ENCODE measurements at places on chromosomes 1 and 21.

DNA sequence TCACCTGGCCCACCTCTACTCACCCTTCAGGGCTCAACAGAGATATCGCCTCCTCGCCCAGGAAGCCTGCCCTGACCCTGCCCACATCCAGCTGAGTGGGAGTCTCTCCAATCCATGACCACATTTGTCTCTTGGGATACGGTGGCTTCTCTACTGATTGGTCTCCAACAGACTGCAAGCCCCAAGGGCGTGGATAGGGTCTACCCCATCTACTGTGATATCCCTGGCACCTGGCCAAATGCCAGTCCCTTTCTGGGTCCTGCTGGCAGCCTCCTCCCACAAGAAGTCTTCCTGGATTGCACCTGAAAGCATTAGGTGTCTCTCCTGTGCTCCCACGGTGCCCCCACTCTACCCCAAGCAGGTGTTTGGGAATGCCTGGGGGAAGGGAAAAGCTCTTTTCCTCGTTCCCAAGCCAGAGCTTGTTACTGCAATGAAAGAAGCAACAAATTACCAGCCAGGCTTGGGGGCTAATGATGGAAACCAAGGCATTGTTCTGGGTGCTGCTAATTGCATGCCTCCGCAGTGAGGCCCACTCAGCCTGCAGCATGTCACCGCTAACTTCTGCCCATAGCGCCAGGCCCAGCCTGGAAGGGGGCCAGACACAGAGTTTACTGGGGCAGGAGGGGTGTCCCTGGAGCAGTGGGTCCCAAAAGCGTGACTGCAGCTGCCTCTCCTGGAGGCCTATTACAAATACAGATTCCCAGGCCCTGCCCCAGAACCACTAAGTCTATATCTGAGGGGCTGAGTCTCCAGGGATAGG is 90.7 kb upstream of the IFFO2 start:
- DNase-seq, result no peak

DNA sequence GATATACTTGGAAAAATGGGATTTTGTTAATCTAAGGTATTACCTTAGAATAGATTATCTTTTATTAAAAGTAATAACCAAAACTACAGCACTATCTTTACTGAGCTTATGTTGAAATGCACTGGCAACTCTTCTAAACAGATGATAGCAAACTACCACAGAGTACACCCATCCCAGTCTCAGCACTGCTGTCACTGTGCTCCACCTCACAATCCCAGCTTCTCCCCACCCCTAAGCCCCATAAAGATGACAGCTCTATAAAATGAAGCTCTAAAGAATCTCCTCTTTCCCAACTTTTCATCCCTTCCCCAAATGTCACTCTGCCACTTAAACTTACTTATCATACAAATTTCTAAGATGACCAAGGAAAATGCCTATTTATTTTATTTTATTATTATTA is 6.4 kb downstream of the DSTYK start:
- peak; percentile 32 for DNase-seq

GRCh38 chr1:154326546-154327465 is 1.5 kb downstream of the ATP8B2 start:
- DNase-seq, result no peak

DNA sequence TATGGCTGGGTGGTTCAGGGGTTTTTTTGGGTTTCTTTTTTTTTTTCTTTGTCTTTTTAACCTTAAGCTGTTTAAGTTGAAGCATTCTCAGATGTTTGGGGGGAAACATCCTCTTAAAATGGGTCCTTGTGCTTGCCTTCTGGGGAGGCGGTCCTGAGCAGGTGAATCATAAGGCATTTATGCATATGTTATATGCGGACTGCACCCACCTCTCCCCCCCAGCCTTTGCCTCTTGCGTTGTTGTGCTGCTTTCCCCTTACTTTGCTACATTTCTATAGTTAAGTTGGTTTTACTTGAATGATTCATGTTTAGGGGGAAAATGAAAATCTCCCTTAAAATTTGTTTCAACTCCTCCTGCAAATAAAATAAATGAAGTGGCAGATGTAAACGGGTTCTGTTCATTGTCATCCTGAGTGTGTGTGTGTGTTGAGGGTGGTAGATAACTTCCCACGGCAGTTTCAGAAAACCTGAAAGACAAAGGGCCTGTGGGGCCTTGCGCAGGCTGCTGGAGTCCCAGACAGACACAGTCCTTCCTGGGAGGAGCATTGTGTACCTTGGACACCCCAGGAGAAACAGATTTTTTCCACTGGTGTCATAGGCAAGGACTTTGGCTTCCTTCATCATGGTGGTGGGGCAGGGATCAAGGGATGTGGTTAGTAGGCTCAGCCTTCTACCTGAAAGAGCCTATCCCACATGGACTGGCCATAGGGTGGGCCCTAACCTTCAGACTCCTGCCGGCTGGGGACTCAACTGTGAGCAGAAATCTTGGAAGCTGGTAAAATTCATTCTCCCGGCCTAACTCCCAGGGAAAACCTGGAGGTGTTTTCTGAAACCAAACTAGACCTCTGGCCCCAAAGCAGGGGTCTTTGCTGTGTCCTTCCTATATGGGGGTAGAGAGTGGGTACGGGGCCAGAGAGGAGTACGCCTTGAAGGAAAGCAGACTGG is 926 bp upstream of the SH3D21 start:
- peak; percentile 39 for DNase-seq

- DNase-seq, result no peak
These were observed 257.9 kb downstream of the PAPPA2 start for GRCh38 chr1:176720838-176721237.

DNA sequence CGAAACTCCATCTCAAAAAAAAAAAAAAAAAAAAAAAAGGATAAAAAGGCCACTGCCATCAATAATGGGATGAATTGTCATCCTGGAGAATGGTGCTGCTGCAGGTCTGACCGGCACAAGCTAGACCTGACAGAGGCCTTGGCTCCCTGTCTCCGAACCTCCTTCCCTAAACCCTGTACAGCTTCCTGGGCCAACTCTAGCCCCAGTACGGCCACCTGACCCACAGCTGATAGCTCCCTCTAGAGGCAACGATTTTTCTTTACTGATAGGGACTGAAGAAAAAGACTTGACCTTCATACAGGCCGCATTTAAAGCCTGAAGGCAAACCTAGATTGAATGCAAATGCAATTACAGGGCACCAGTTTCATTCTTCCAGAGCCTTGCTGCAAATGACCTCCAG is 30.7 kb downstream of the NOL9 start:
- DNase-seq, result peak; percentile 56

- DNase-seq, result no peak
These were observed 55.8 kb upstream of the LDLRAP1 start for GRCh38 chr1:25487628-25488027.

GRCh38 chr21:45430521-45431501 is 25.8 kb downstream of the COL18A1 start:
- DNase-seq, result peak; percentile 54

GRCh38 chr1:195788721-195789120 is 819.5 kb downstream of the KCNT2 start:
- DNase-seq, result no peak

GRCh38 chr1:229271448-229272159 is 693 bp downstream of the RAB4A start:
- DNase-seq, result peak; percentile 58

GRCh38 chr1:72063364-72064044 is 218.8 kb downstream of the NEGR1 start:
- no peak for DNase-seq

- peak; percentile 6 for DNase-seq
These were observed 590.5 kb upstream of the ADAMTS5 start for GRCh38 chr21:27557356-27557755.

DNA sequence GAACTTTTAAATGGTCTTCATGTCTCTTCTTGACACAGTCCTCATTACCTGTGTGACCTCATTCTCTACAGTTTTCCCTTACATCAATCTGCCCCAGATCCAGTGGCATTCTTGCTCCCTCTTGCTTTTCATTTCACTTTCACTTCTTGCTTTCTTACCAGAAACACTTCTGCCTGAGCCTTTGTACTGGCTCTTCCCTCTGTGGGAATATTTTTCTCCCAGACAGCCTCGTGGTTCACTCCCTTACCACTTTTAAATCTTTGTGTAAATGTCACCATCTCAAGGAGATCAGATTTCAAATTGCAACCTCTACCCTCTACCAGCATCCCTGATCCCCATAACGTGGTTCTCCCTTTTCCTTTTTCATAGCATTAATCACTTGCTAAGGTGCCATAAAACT is 73.2 kb downstream of the DISC1 start:
- peak; percentile 69 for DNase-seq

- DNase-seq, result peak; percentile 92
These were observed 18.5 kb downstream of the FAM89A start for GRCh38 chr1:231021540-231022031.

- DNase-seq, result peak; percentile 47
These were observed 14.0 kb upstream of the CFAP126 start for GRCh38 chr1:161381707-161382106.

- peak; percentile 60 for DNase-seq
These were observed 244.2 kb upstream of the HOOK1 start for GRCh38 chr1:59570524-59570923.

GRCh38 chr1:172356620-172357019 is 63.9 kb upstream of the C1orf105 start:
- DNase-seq, result peak; percentile 82

DNA sequence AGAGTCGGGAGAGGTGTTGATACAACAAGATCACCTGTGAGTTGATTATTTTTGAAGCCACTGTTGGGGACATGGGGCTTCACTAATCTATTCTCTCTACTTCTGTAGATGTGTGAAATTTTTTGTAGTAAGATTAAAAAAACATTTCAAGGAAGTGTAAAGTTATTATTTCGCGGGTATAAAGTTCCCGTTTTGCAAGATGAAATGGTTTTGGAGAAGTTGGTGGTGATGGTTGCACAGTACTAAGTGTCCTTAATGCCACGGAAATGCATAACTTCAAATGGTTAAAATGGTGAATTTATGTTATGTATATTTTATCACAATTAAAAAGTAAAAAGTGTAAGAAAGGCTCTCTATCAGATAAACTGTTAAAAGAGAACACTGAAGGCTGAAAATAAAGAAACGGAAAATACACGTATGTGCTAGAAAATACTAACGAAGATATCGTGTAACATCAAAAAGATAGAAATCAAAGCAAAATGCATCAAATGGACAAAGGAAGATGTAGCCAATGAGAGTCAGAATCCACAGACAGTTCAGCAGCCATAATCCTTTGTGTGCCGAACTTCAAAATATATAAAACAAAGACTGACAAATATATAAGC is 2.9 kb upstream of the ITGB2 start:
- no peak for DNase-seq

DNA sequence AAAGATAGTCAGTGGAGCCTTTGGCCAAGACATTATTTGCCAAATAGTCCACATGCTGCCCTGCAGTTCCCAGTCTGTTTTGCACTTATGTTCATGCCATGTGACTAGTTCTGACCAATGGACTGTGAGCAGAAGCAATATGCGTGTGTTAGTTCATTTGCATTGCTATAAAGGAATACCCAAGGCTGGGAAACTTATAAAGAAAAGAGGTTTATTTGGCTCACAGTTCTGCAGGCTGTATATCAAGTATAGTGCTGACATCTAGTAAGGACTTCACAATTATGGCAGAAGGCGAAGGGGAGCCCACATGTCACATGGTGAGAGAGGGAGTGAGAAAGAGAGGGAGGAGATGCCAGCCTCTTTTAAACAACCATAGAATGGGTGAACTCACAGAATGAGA is 193.3 kb downstream of the PTPRU start:
- DNase-seq, result no peak

DNA sequence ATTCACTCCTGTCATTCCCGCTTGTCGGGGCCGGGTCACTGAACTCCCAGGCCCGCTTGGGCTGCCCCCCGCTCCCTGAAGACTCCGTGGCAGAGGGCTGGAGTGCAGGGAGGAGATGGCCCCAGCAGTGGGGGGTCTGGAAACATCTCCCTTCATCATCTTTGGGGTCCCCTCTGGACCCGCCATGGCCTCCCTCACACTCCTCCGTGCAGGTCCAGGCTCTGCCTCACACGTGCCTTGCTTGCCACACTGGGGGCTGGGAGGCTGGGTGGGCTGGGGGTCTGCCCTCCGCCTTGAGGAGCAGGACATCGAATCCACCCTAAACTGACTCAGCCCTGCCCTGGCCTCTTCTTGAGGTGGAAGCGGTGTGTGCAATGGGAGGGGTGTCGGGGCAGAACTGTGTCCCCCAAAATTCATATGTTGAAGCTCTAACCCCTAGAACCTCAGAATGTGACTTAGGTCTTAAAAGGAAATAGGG is 35.2 kb downstream of the POFUT2 start:
- DNase-seq, result no peak

DNA sequence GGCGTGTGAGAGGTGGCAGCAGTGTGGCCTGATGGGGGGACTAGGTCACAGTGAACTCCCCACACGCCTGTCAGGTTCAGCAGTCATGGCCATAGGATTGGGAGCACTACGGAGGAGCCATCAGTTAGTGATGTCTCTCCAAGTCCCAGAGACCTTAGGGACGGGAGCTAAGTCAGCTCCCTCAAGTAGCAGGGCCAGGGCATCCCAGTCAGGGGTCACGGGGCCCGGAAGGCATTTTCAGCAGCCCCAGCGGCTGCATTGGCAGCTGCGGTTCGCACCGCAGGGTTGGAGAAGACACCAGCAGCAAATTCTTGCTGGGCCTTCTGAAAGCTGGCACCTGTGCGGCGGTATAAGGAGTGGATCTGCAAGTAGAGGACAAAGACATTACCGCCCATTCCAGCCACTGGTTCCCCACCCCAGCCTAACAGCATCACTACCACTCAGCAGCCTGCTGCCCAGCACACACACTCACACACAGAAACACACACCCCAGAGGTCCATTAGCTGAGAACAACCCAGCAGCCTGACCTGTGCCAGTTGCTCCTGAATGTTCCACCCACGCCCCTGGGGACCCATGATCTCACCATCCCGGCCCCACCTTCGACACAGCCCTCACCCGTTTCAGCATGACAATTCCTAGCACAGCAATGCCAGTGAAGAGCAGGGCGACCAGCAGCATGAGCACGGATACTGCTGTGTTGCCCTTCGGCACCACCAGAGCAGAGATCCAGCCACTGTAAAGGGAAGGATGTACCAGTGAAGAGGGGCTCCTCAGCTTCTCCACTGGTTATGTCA is 972 bp upstream of the ENTREP3 start:
- DNase-seq, result no peak

GRCh38 chr1:182337736-182338571 is 53.6 kb downstream of the GLUL start:
- DNase-seq, result no peak

- no peak for DNase-seq
These were observed 54.3 kb upstream of the SERBP1 start for GRCh38 chr1:67484492-67484891.

GRCh38 chr1:44015206-44015605 is 16.1 kb downstream of the SLC6A9 start:
- DNase-seq, result no peak

All from mesenchymal stem cell (in vitro differentiated cells and primary cell).